RKO (cell line): ENCODE measurements at places on chromosomes 13 and 19.
A peak's percentile ranks its signal among the peaks of the same experiment; 100 is the strongest.

DNA sequence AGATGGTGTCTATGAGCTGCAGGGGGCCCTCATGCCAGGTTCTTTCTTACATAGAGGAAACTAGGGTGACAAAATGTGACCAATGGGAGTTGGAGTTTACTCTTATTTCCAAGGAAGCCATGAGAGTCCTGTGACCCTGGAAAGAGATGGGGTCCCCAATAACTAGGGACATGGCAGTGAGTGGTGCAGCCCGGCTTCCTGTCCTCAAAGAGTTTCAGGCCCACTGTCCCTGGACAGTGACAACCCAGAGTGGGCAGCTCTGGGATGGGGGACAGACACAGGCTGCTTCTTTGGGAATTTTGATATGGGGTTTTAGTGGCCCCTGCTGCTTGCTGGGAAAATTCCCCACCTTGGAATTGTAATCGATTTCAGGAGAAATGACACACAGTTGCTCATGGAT lies 8.4 kb upstream of the IGFL1 start:
- no peak for DNase-seq

DNA sequence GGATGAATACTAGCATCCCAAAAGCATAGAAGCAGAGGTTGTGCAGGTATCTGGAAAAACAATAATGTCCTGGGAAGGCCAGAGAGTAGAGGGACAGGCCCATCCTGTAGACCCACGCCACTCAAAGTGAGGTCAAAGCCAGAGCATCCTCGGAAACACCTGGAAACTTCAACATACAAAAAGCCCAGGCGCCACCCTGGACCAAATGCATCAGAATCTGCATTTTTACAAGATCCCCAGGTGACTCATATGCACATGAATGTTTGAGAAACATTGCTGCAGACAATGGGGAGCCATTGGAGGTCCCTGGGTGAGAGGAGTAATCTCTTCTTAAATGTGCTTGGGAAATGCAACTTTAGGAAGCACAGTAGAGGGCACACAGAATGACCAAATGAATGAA lies 684.1 kb downstream of the DIAPH3 start:
- no peak for DNase-seq

- DNase-seq: no peak
Observed at GRCh38 chr13:103012646-103013045, 53.6 kb downstream of the SLC10A2 start.

DNA sequence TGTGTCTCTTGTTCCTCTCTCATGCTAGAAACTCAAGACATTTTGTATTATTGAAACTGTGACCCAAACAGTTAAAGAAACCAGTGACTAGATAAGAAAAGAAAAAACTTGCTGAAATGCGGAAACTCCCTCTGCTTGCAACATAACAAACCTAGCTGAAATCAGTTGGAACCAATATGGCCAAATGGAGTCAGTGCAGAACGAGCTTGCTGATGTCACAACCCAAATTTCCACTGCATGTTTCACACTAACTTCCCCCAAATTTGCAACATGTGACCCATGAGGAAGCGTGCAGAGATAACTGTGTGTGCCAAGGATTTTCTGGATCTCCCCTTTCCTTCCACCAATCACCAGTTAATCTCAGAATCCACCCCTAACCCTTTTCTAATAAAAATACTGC lies 208.0 kb downstream of the DLEU7 start:
- no peak for DNase-seq

- DNase-seq: no peak
Observed at GRCh38 chr19:48858984-48859710, 9.3 kb downstream of the PLEKHA4 start.

DNA sequence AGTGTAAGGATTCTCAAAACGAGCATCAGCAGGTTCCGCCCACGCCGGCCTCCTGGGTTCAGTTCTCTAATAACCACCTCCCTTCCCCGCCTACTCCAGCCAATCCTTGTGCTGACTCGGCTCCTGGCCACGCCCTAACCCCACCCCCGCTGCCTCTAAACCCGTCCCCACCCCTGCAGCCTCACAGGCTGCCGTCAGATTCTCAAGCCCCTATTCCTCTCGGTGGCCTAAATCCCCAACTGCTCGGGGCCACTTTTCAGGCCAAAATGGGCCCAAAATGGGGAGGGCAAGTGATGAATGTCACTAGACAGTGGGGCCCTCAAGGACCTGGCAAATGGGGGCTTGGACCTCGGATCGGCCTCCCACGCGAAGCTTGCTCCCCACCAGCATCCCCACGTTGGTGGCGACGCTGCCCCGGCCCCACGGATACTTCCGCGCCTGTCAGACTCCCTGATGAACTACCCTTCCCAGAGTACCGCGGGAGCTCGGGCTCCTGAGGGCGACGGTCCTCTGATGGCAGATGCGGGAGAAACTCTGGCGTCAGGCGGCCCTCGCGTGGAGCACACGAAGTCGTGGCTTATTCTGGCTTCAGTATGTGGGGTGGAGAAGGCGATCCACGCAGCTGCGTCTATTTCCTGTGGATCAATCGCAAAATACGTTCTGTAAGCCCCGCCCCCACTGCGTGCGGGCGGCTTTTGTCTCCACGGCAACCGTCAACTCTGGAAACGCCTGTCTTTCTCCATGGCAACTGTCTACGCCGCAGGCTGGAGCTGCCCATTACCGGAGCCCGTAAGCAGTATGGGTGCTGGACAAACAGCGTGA lies 24.8 kb downstream of the ZNF473 start:
- peak; percentile 79 for DNase-seq

- no peak for DNase-seq
Observed at GRCh38 chr13:32362574-32362973, 47.3 kb downstream of the BRCA2 start.

DNA sequence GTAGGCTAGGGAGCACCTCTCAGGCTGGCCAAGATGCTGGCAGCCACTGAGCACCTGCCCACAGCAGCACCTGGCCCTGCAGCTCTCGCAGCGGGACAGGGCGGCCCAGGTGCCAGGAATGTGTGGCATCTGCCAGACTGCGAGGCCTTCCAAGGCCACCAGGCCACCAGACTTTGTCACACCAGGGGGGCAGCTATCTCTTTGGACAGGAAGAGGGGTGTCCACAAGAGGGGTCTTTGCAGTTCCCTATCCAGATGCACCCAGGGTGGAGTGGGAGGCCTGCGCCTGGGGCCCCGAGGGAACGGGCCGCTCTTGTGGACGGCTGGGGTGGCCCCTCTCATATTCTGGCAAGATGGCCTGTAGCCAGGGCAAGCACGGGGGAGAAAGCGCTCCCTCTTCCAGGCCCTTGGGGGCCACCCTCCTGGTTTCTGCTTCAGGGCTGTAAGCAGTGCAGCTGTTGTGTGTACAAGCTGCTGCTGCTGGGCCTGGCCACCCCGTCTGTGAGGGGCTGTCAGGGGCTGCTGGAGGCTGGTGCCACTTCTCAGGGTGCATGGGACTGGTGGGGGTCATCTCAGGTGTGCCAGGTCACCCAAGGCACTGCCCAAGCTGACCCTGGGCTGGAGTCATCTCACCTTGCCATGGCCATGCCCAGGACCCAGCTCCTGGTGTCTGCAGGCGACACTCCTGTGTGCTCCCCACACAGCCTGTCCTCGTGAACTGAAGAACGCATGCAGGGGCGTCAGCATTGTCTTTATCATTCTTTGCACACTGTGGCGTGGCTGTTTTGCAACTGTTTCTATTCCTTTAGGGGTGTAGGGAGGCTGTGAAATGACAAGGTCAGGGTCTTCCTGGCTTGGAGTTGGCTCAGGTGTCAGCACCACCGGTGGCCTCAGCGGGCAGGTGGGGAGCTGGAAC lies 1.8 kb downstream of the TEX29 start:
- DNase-seq: no peak

DNA sequence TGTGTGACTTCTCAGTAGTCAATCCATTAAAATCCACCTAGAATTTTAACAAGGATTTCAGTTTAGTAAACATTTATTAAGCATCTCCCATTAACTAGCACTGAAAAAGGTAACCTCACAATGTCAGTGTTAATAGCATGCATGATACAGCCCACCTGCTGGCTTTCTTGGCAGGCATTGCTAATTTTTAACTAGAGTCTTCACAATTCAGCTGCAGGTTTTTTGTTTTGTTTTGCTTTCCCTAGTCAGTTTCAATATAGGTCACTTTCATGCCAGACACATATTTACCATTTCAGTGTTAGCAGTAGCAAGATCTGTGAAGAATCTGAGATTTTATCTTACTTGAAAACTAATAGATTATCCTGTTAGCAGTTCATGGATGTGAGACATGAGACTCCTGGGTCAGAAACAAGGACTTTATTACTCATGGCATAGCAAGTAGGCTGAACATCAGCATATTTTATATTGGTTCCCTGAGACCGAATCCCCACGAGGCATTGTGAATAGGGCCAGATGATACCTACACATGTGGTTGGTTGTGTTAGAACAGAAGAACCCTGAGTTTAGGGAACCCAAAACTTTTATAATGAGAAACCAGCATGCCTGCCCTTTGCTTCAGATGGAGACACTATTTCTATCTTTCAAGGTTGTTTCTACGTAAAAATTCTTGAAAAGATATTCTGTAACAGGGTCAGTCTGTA lies 198.0 kb upstream of the HTR2A start:
- DNase-seq: no peak

- DNase-seq: no peak
Observed at GRCh38 chr19:38209671-38210457, 14.2 kb downstream of the DPF1 start.

- DNase-seq: peak; percentile 53
Observed at GRCh38 chr13:76992548-76993001, 694 bp downstream of the CLN5 start.

GRCh38 chr19:4042064-4042730 lies 24.5 kb downstream of the ZBTB7A start:
- DNase-seq: no peak

GRCh38 chr19:57037556-57037955 lies 82.2 kb upstream of the USP29 start:
- DNase-seq: no peak

DNA sequence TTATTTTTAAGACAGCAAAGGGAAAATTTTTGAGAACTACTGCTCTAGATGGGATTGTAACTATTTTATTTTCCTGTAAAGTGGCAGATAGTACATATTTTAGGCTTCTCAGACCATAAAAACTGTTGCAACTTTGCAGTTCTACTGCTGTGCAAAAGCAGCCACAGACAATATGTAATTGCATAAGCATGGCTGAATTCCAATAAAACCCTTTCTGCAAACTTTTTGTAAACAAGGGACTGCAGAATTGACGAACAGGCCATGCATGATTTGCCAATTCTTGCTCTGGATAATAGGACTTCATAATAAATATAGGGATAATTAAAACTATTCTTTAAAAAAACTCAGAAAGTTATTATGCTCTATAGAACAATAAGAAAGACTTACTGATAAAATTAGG lies 149.1 kb downstream of the SLITRK5 start:
- DNase-seq: no peak

- DNase-seq: no peak
Observed at GRCh38 chr13:64725492-64725891, 2504.6 kb downstream of the PCDH9 start.

- DNase-seq: no peak
Observed at GRCh38 chr13:40706439-40706838, 40.0 kb upstream of the FOXO1 start.

DNA sequence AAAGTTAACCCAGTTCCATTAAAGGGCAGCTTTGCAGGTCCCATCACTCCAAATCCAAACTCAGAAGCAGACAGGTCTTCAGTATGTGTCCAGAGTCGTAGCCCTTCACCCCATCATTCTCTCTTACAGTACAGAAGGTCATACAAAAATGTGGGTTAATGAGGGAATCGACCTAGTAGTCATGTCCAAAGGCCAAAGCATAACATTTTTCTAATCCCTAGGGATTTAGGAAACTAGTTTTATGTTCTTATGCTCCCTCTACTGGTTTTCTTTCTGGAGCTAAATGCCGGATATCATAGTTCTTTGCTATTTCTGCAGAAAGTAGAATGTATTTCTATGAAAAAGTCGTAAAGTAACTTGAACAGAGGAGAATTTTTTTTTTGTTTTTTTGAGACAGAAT lies 72.2 kb downstream of the DHRS12 start:
- no peak for DNase-seq

DNA sequence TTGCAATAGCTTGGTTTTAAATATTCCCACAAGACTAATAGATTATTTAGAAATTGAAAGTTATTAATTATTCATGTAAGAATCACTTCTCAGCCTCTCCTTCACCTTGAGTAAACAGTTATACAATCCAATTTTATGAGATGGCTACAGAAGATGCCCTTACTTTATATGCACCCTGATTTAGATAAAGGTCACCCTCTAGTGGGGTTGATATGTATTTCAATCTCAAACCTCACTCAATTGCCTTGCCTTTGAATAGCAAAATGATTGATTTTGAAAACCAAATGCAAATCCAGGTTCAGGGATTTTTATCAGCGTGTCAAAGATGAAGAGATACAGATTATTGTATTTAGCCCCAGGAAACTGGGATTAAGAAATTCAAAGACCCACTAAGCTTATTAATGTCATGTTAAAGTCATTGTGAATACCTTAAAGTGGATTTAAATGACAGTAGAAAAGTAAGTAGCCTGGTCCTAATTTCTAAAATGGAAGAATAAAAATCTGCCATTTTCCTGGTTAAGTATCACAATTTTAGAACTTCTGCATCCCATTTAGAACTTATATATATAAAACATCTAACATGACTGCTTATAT lies 305.1 kb downstream of the ITGBL1 start:
- peak; percentile 56 for DNase-seq

DNA sequence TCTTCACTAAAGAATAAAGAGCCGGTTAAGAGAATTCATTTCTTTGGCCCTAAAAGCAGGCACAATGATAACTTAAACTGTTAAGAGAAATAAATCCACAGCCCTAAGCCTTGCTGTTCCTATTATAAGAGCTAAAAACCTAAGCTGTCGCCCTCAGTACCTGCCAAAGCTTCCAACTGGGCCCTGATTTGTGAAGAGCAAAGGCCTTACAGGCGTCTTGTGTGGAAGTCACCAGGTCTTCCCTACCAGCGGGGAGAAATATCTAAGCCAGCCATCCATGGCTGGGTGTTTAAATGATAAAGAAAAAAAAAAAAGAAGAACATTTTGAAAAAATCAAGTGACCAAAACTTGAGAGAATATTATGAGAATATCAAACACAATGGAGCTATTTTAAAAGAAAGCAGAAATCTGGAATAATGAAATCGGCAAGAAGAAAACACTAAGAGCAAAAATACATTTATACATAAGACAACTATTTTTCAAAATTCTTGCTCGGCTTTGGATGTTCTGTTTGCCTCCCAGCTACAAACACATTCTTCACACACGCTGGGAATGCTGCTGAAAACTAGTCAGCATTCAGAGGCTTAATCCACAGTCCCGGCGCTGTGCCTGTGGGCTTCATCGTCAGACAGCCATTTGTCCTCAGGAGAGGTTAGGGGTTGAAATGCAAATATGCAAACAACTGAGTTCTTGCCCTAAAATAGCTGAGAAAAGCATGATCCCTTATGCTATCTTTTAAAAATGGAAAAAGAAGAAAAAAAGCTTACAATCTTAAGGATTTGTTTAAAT lies 89.8 kb upstream of the LSM14A start:
- DNase-seq: no peak

GRCh38 chr13:31224174-31224669 lies 24.4 kb downstream of the B3GLCT start:
- no peak for DNase-seq

GRCh38 chr13:110647365-110647737 lies 32.0 kb downstream of the NAXD start:
- no peak for DNase-seq
